ENCODE measurements at places on chromosomes 4 and X.

GRCh38 chr4:87042986-87043820 lies 108.4 kb downstream of the AFF1 start:
- no peak for DNase-seq

- DNase-seq, result no peak
These were observed 44.3 kb upstream of the TBL1X start for GRCh38 chrX:9420275-9421265.

DNA sequence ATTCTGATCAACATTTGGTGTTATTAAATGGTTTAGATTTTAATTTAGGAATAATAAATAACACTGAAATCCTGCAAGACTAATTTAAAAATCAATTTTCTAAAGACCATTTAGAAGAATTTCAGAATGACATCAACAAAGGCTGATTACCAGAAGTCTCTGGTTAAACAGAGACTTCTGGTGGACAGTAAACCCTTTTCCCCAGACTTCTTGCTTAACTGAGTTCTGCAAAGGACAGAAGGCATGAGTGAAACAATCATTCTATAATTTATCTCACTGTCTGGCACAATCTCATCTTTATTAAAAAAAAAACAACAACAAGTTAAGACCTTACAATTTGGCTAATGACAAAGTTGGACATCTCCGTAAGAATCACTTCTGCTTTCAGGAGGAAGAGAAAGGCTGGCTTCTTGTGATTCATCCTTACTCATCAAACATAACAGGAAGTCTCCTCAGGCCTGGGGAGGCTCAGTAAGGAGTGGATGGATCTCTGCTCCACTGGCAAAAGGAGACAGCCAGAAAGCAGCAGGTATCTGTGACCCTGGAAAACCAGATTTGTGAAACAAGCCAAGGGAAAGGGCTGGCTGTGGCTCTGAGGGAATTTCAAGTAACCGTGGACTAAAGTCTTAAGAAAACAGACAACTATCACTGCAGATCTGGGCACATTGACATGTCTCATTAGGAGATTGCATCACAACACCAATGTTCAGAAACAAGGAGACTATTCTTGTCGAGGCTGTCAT lies 908 bp upstream of the TLR6 start:
- DNase-seq, result no peak

DNA sequence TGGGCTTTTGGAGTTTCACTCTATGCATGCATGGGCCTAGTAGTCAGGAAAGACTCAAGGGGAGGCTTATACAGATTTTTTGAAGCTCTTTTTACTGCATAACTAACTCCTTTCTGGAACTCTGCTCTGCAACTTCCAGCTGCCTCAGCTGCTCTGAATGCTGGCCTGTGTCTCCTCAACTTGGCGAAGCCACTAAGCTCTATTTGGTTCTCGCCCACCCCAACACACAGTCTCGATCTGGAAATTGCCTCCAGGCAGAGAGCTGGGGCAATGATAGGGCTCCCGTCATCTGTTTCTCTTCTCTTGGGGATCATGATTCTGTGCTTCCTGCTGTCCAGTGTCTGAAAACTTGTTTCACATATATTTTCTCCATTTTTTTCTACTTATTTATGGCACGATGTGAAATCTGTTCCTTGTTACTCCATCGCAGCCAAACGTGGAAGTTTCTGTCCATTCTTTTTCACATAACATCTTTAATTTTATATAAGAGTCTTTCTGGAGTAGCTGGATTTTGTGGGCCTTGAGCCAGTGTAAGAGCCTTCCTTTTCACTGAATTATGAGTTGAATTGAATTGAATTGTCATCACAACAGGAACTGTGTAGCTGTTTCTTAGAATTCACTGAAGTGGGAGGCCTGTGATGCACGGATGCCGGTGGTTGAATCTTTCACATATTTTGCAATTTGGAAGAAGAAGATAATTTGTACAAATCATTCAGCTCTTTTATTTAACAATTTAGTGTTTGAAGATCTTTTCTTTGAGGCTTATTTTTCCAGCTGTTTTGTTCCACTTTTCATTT lies 9.0 kb downstream of the ZNF275 start:
- no peak for DNase-seq

GRCh38 chr4:105060628-105061027 lies 86.0 kb upstream of the TET2 start:
- DNase-seq, result no peak

DNA sequence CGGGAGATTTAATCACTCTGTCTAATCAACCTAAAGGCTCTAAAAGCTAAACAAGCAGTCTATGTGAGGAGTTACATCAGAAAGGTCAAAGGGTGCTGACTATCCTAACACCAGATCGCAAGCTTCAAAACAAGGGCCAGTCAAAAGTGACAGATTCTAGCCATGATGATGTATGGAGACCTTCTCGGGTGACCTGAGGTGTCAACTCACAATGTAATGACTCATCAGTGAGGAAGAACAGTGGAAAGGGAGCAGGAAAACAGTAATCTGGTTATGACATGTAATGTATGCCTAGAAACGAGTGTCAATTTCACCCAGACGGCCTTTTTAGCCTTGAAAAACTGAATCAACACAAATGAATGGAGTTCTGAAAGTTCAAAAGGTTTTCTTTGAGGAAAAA lies 375.3 kb downstream of the IDS start:
- no peak for DNase-seq

DNA sequence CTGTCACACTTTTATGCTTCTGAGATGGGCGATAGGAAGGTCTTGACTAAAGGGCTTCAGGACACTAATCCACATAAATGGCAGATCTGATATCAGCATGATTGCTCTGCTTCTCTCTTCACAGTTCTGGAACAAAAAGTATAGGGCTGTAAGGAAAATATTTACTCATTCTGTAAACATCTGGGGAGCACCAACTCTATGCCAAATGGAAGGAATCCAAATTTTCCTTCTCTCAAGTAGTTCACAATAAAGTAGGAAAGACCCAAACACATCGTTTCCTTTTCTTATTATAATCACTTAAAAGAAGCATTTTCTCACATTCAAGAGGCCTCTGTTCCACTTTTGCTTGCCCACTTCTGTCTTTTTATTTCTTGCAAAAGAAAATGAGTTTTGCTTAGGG lies 45.9 kb upstream of the F9 start:
- DNase-seq, result no peak

DNA sequence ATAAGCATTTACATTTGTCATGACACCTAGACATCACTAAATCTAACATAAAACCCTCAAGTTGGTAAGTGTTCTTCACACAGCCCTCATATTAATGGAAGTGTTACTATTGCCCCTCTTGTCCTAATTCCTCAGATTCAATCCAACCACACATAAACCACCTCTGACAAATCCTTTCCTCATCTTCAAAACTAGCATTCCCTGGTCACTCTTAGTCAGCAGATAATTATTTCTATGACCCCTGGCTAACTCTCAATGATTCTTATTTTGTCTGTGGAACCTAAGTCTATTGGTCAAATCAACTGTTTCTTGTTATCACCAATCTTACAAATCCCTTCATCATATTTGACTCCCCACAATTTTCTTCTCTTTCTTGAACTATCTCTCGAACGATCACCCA lies 168.6 kb downstream of the PPP3CA start:
- DNase-seq, result no peak

DNA sequence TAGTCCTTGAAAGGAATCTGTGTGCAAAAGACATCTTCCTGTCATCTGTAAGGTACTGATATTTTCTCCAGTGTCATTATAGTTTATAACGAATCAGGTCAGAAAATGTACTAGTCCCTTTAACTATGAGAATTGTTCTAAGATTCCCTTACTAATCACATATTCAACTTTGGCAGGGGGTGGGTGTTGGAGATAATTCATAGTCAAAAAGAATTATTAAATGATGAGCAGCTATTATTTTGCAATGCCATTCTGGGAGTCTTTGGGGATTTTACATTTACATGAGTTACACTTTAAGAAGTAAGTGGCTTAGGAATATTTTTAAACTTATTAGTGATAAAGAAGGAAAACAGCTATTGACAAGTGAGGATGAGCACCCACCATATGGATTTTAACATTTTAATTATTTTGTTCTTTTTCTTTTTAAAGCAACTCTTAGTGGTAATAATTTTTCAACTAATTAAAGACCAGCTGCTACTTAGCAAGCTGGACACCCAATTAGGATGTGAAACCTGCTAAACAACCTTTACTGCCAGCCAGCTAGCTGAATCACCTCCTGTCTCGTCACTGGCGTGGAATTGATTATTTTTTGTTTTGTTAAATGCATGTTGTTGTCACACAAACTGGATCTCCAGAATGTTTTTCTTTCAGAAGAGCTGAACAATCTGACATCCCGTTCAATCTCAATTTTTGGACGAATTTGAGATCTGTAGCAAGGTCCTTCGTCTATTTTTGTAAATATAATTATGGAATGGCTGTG lies 219.2 kb downstream of the ARAP2 start:
- no peak for DNase-seq

GRCh38 chr4:54614149-54614548 lies 43.6 kb upstream of the KIT start:
- peak; percentile 3 for DNase-seq

GRCh38 chr4:22216278-22216677 lies 267.7 kb upstream of the KCNIP4 start:
- no peak for DNase-seq

- DNase-seq, result no peak
These were observed 22.0 kb upstream of the ZCCHC4 start for GRCh38 chr4:25290490-25291067.

DNA sequence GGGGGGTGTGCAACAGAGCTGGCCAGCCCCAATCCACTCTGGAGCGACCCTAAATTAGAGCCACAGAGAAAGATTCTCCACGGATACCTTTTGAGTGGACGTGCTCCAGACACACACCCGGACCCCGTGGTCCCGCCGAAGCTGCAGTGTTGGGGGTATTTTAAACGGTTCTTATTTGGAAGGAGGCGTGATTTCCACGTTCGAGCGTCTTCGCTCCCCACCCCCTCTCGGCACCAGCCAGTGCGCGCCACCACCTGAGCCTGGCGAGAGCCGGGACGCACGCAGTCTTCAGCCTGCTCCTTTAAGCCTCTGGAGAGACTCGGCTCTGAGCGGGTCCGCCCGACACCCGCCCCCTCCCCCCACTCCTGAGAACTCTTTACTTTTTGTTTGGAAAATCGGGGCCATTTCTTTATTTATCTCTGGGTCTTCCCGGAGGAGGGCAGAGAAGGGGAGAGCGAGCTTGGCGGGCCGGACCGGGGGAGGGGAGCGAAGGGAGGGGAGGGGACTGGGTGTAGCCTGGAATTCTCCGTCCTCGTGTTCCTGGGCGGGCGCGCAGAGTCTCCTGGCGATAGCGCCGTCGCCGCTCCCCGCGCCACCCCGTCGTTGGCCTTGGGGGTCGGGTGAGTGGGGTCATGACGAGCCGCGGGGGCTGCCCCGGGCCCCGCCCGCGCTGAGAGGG lies 668 bp upstream of the PTCHD1 start:
- no peak for DNase-seq

DNA sequence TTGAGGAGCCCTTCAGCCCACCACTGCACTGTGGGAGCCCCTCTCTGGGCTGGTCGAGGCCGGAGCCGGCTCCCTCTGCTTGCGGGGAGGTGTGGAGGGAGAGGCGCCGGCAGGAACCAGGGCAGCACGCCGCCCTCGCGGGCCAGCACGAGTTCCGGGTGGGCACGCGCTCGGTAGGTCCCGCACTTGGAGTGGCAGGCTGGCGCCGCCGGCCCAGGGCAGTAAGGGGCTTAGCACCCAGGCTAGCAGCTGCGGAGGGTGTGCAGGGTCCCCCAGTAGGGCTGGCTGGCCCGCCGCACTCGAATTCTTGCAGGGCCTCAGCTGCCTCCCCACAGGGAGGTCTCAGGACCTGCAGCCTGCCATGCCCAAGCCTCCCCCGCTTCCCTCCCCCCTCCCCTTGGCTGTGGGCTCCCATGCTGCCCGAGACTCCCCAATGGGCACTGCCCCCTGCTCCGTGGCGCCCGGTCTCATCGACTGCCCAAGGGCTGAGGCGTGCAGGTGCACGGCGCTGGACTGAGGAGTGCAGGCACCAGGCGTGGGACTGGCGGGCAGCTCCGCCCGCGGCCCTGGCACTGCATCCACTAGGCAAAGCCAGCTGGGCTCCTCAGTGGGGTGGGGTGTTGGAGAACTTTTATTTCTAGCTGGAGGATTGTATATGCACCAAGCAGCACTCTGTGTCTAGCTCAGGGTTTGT lies 127.5 kb downstream of the DCK start:
- no peak for DNase-seq

DNA sequence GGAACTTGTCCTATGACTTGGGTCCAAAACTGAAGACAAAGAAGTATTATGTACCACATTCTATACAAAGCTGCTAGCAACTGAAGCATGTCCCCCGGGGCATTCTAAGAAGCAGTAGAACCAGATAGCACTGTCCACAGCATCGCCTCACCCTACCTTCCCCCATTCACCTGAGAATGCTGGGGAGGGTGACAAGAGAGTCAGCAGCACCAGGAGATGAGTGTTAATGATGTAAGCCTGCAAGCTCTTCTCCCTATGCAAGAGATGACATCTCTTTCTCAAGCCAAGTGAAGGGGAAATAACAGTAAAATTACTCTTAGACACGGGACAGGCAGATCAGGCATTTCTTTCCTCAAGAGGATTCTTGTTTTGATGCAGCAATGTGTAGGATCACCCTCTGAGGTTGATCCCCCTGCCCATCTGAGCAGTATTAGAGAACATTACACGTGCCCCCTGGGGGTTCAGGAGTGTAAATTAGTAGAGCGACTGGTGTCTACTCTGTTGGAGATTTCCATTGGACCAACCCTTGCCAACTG lies 13.9 kb upstream of the TLR1 start:
- DNase-seq, result no peak

GRCh38 chr4:42615131-42615763 lies 41.7 kb downstream of the ATP8A1 start:
- DNase-seq, result no peak

DNA sequence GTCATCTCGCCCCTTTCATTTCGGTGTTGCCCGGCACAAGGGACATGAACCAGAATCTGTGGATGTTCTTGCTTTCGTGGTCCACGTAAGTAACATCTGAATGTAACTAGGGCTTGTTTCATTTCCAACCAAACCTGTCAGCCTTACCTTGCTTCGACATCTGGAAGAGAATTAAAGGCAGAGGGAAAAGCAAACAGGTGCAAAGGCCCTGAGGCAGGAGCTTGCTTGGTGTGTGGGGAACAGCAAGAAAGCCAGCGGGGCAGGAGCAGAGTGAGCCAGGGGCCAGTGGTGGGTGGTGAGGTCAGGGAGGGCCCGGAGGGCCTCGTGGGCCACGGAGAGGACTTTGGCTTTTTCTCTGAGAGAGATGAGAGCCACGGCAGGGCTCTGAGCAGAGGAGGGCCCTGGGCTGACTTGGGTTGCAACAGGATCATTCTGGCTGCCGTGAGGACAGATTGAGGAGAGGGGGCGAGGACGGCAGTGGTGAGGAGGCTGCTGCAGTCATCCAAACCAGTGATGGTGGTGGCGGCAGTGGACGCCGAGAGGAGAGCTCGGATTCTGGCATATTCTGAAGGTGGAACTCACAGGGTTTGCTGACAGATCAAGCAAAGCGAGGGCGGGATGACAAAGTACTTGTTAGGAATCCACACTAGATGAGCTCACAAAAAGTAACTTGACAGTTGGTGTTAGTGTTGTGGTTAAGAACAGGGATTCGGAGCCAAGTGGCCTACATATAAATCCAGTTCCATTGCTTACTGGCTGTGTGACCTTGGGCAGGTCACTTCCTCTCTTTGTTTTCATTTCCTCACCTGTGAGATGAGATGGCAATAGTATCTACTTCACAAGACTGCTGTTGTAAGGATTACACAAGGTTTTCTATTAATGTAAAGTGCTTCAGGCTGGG lies 6.8 kb upstream of the WDR13 start:
- DNase-seq, result no peak

GRCh38 chr4:86218746-86219473 lies 140.9 kb downstream of the MAPK10 start:
- DNase-seq, result no peak

- no peak for DNase-seq
These were observed 1712.5 kb downstream of the C4orf33 start for GRCh38 chr4:130808492-130808891.

- DNase-seq, result no peak
These were observed 782.5 kb downstream of the STIM2 start for GRCh38 chr4:27643101-27643500.

All from NCI-H2107 (cell line).